ENCODE measurements at places on chromosomes 2 and 18. TPM values are rescaled to one million over a fixed set of nuclear protein-coding genes. Genes with fewer than 3 reads are reported as not detected.
A peak's percentile ranks its signal among the peaks of the same experiment; 100 is the strongest.

Gene CNTNAP5
- 0.30 TPM for total RNA-seq

Gene FOXD4L1
- total RNA-seq, result not detected

Gene CIDEA
- total RNA-seq, result 0.43 TPM

DNA sequence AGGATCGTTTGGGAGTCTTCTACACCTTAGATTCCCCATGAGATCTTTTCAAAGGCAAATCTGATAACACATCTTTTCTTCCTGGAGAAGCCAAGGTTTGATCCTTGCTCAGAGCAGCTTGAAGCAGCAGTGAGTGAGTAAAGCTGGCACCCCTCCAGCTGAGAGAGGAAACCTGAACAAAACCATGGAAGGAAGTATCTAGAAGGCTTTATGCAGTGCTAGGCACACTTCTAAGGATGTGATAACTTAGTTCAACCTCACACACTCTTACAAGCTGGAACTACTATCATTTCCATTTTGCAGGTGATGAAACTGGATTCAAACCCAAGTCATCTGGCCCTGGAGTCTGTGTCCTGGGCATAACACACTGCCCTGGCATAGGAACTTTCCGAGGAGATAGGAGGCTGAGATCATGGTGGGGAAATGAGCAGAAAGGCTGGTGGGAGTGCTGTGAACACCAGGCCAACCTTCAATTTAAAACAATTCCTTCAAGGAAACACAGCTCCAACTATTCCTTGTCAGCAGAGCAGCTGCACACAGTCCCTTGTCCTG is 71.2 kb downstream of the CTAGE1 start:
- peak; percentile 73 for DNase-seq

GRCh38 chr2:2400286-2401038 is 69.4 kb upstream of the MYT1L start:
- DNase-seq, result no peak

DNA sequence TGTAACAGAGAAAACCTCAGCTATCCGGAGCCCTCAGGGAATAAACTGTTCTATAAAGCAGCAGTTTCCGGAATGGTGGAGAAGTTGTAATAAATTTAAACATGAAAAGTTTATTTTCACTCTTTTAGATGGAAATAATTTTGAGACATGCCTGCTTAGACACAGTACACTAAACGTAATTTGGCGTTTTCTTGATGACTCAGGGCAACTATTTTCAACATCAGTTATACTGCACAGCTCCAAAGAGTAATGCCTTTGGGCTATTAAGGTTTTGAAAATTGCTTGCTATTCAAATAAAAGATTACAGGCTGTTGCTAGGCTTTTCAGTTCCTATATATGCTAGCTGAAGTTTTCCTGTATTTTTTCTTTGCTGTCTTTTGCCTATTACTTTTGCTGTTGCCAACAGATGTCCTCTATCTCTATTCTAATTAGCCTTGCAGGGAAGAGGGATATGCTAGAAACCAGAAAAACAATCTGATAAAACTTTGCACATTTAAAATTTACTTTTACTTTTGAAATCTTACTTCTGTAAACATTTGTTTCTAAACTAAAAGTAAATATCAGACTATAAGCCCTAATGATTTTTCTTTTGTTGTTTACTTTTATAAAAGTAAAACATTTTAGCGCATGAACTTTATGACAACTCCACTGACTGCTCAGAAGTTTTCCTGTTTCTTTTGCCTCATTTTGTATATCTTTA is 113.4 kb upstream of the WDSUB1 start:
- no peak for DNase-seq

- no peak for DNase-seq
Observed at GRCh38 chr2:168255866-168256265, 8.5 kb upstream of the STK39 start.

All from astrocyte (in vitro differentiated cells and primary cell).